ENCODE measurements at places on chromosomes 3 and 15.

GRCh38 chr3:58683001-58683458 is 16.5 kb upstream of the FAM3D start:
- no peak for DNase-seq

DNA sequence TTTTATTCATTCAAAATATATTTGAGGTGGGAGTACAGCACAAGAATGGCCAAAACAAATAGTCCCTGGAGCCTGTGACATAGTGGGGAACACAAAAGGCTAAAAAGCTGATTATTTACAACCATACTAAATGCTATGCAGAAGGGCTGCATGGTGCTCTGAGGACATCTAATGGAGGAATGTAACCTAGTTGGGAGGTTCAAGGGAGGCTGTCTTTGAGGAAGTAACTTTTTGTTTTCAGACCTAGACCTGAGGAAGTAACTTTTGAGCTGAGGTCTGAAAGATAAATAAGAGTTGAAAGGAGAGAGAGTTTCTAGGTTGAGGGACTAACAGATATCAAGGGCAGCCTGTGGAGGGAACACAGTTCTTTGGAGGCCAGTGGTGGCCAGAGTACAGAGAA is 34.8 kb upstream of the RASA2 start:
- DNase-seq = no peak

DNA sequence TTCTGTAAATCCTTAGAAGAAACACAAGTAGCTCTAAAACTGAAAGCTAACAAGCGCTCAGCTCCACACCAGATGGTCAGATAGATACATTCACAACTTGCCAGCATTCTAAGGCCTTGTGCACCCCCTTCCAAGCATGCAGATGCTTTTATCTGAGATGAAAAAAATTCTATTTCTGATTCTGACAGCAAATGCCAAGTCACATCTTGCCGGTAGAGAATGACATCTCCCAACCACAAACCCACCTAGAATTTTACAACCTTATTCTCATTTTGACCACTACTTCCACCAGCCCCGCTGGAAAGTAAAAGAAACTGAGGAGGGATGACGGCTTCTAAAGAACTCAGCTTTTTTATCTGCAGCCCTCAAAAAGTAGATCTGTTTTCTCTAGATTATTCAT is 57.7 kb downstream of the SUMF1 start:
- DNase-seq = no peak

- no peak for DNase-seq
These were observed 220.6 kb downstream of the NLGN1 start for GRCh38 chr3:173618148-173618547.
